CD4-positive, alpha-beta T cell treated with Interleukin-1 beta for 1 hour (primary cell): ENCODE measurements at places on chromosomes 7 and 10.

DNA sequence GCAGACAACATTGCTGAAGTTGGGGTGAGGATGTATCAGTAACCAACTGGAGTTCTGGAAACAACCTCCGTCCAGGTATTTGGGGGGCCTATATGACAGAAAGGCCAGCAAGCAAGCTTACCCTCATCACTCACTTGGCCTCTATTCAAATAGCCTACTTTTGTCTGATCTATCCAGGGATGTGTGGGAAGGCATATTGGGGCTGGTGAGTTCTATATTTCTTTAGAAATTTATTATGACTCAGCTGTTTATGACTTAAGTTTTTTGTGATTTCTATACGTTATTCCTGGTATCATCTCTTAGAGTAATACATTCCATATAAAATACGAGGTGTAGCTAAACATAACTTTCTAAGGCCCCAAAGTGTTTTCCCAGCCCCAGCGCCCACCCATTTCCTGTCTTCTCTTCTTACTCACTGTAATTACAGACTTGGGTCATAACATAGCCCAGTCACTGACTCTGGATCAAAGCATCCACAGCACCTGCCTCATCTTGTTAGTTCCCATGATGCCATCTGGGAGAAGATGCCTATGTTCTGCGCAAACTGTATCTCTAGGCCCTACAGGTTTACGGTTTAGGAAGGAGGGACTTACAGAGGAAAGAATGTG, 18.1 kb downstream of the GARS1 start:
- DNase-seq = no peak

GRCh38 chr10:113300617-113301016, 252.2 kb upstream of the HABP2 start:
- peak; percentile 8 for DNase-seq

DNA sequence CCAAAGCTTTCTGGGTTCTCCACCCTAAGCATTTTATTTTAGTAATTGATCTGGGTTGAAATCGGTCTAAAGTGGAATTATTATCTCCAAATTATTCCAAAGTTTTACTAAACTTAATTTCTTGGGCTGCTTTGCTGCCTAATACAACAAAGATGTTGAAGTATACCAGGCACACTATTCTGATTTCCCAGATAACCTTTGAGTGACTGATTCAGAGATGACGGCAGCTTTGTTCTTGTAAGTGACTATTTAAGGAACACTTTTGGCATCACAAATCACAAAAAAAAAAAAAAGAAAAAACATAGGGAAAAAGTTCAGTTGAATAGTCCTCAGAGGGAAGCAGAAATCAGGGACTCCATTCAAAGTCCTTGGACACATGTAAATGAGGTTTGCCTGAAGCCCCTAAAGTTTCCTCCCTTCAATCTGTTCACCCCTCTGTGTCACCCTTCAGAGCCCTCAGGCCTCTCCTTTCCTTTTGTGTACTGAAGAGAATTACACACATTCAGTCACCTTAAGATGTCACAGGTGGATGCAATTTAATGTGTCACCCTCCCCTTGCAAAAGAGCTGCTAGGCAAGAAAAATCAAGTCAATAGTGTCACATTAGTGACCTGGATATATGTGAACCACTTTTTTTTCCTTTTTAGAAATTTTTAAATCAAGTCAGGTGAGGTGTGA, 81.5 kb downstream of the RTKN2 start:
- DNase-seq = no peak

DNA sequence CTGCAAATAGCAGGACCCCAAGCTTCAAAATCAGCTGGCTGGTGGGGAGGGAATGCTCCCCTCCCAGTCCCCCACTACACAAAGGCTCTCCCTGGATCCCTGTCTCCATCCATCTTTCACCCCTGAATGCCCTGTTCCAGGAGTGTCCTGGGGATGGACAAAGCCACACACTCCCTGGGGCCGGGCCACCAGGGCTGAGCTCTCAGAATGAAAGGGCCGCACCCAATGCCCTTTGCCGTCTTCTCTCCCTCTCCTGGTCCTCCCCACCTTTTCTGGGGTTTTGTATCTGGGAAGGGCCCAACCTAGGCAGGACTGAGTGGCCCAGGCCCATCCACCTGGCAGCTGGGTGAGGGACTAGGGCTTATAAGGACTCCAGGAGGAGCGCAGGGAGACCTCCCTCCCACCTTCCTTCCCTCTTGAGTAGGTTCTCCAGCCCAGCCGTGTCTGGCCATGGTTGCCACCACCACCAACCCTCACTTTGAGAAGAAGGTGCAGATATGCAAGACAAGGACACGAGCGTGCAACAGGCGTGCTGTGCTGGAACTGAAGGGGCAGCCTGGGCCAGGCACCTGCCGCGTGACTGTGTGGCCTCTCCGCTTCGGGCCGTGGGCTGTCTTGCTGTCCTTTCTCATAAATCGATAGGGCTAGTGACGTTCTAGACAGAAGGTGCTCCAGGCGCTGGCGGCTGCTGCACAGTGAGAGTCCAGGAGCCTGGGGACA, 157.1 kb downstream of the TCERG1L start:
- no peak for DNase-seq

DNA sequence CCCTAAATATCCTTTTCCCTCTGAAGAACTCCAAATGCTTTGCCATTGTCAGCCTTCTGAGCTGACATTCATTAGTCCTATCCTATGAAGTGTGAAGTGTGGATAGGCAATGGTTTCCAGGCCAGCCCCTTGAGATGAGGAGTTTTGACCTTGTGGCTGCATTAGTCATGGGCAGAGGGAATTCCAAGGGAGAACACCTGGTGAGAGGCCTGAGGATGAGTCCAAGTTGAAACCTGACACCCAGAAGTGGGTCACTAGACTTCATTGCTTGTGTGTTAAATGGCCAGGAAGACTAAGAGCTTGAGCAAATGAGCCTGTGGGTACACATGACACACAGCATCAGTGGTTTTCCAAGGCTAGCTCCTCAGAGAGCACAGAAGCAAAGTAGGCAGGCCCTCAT, 260.8 kb downstream of the SKAP2 start:
- no peak for DNase-seq

- DNase-seq = no peak
Measured at GRCh38 chr7:74544706-74545469, 91.2 kb downstream of the GTF2IRD1 start.
